ENCODE measurements at places on chromosomes 6 and 20.

DNA sequence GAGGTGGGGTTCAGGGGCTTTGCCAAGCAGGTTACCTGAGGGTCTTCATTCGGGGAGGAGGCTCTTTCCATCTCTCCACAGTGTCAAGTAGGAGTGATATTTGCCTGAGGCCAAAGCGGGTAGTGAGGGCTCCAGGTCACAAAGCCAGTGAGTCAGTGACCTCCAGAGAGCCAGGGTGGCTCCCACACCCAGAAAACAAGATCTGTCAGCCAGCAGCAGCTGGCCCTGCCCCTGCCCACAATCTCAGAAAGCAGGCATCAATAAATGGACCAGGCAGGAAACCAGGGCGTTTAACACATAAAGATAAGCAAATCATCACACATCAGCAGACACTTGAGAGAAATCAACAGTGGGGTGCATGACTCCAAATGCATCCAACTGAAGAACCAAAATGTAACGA lies 250.8 kb downstream of the CDH26 start:
- peak; percentile 30 for DNase-seq

DNA sequence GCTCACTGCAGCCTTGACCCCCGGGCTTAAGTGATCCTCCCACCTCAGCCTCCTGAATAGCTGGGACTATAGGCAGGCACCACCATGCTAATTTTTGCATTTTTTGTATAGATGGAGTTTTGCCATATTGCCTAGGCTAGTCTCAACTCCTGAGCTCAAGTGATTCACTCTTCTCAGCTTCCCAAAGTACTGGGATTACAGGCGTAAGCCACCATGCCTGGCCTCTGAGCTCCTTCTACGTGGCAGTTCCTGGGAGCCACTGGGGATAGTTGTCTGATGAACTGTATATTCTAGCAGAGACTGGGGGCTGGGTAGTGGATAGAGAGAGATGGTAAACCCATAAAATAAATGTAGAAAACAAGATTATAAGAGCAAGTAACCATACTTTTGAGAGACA lies 26.1 kb downstream of the IYD start:
- DNase-seq: no peak

- DNase-seq: no peak
Measured at GRCh38 chr6:140976806-140977205, 1155.9 kb upstream of the GJE1 start.

GRCh38 chr6:127459231-127459641 lies at the start of gene KIAA0408:
Gene KIAA0408 (minus strand): TSS chr6:127459389. CDS start chr6:127453981, 5,408 bp downstream.
- no peak for DNase-seq

GRCh38 chr20:16260911-16261310 lies 312.3 kb downstream of the KIF16B start:
- no peak for DNase-seq

DNA sequence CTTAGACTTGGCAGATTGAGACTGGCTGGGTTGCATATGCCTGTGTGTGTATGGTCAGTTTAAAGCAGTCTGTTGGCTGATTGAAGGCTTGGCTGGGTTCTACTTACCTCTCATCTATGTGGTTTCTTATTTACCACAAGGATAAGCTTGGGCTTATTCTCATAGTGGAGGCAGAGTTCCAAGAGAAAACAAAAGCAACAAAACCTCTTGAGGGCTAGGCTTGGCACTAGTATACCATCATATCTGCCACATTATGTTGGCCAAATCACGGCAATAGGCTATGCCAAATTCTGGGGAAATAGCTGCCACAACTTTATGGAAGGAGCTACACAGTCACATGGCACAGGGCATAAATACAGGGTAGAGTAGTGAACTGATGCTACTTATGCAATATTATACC lies 714.1 kb downstream of the CBLN4 start:
- DNase-seq: no peak

DNA sequence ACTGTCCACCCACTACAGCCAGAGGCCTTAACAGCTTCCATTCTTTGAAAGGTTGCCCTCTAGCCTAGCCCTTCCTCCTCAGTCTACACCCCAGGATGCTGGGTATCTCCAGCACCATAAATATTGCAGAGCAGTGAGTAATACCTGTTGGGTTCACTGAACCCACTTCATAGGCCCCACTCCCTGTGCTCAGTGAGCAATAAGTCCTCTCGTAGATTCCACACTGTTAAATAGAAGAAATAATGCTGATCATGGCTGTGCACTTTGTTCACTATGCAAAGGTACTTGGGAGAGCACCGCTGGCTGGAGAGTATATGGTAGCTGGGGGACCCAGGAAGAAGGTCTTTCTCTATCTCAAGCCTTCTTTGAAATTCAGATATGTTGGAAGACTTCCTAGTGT lies 87.3 kb downstream of the RSPH3 start:
- no peak for DNase-seq

GRCh38 chr20:16423311-16424212 lies 149.7 kb downstream of the KIF16B start:
- DNase-seq: no peak

DNA sequence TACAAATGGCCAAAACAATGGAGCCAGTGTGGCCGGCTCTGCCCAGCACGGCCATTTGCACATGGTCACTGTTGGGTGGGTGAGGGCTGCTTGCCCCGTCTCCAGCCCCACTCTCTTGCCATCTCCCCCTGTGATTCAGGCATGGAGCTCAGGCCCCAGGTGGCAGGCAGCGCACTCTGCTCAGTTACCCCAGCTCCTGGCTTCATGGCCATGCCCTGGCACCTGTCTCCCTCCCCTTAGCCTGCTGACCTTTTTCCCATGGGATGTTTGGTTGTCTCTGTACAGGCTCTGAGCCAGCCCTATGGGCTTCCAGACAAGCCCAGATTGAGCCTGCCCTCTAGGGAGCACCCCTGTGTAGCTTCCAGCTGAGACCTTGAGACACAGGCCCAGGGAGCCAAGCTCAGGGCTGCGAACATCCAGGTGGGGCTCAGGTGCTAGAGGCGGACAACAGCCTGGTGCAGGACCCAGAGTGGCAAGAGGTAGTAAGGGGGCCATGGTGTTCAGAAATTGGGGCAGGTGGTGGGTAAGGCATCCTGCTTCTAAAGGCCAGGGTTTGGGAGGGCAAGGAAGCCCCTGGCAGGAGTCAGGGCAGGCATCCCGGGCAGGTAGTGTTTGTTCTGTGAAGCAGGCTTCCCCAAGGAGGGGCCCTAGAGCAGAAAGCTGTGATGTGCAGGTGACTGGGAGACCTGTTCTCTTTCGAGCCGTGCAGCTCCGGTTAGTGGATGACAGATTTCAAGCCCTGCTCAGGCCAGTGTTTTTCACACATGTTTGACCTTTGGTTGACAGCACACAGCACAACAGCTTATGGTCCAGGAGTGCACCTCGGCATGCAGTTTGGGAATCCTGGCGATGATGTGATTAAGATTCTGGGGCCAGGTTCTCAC lies 17.7 kb downstream of the SYNJ2 start:
- DNase-seq: no peak

- no peak for DNase-seq
Measured at GRCh38 chr6:16633465-16633864, 127.8 kb downstream of the ATXN1 start.

DNA sequence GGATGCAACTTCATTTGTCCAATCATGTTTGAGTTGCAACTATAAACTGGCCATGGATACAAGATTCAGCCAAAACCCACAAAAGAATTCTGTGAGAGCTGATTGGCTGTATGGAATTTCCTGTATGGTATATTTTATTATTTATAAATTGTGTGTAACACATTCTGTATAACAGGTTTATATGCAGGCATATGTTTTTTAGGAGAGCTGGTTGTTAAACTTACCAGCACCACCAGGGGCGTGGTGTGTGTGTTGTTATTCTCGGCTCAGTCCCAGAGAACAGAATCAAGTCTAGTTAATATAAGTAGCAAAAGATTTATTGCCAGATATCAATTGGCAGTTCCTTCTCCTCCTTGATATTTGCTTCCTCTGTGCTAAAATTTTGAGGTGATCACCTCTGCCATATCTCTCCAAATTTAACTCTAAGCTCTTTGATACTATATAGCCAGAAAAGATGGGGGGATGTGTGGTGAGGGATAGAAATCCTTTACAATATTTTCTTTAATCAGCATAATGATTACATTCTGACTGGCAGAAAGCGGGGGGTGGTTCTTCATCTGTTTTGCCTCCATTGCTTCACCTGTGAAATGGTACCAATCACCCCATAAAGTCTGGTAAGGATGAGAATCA lies 22.9 kb downstream of the CNBD2 start:
- no peak for DNase-seq

GRCh38 chr6:35242486-35242885 lies 17.0 kb upstream of the ZNF76 start:
- no peak for DNase-seq

- DNase-seq: no peak
Measured at GRCh38 chr20:17786221-17786718, 86.5 kb downstream of the BANF2 start.

- no peak for DNase-seq
Measured at GRCh38 chr20:17024513-17025119, 202.2 kb upstream of the PCSK2 start.

DNA sequence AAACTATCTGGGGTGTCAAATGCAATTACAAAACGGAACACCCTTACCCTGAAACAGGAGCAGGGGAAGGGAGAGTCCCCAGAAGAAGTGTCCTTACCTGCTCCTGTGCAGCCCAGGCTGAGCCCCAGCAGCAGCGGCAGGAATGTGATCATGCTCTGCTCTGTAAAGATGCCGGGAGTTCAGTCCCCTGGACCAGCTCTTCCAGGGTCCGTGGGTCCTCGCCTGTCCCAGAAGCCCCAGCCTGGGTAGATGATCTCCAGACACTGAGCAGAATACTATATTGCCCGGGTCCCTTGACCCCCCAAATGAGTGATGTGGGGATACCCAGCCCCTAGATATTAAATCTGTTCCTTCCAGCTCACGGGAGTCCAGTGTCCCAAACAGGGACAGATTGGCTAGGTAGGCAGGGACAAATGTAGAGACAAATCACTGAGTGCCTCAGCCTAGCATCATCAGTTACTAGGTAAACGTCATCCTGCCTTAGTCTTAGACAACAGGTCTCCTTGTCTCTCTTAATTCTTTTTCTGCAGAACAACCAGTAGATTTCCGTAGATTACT lies at the start of gene HLA-DMB:
Gene HLA-DMB (minus strand): TSS at position 373 of the 558 bp plus-strand sequence. CDS start 221 bp downstream, at position 152.
- peak; percentile 55 for DNase-seq

DNA sequence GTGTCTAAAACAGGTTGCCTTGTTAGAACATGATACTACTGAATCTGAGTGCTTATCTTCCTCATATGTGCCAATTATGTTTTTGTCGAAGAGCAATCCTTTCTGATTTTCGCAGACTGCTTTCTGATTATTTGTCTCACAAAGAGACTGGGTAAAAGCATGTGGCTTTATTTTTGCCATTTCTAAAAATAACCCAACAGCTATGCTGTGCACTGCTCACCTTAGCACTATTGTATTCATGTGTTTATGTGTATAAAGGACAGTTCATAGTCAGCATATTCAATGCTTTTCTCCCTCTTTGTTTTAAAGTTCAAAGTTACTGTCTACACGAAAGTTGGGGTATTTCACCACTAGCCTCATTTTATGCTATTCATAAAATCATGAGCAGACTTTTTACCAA lies 127.0 kb downstream of the SGK1 start:
- no peak for DNase-seq

DNA sequence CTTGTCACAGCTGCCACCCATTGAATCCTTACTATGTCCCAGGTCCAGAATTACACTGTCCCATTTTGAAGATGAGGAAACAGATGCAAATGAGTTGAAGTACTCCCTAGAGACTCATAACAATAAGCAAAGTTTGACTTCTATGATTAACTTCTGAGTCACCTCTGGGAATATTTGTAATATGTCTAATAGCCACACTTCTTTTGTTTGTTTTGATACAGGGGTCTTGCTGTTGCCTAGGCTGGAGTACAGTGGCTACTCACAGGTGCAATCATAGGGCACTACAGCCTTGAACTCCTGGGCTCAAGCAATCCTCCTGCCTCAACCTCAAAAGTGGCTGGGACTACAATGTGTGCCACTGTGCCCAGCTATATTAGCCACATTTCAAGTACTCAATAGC lies 11.4 kb upstream of the SOX12 start:
- no peak for DNase-seq

DNA sequence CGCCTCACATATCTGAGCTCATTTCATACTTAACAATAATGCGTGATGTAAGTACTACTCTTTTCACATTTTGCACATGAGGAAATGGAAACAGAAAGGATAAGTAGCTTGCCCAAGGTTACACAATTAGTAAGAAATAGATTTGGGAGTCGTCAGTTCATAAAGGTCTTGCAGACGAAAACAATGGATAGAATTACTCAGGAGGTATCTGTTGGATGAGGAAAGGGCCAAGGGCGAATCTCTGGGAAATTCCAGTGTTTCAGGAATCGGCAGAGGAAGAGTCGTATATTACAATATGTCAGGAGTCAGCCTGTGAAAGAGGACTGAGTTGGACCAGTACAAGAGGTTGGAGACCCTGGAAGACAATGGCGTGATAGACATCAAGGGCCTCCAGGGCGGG lies 12.8 kb upstream of the EDN1 start:
- no peak for DNase-seq

DNA sequence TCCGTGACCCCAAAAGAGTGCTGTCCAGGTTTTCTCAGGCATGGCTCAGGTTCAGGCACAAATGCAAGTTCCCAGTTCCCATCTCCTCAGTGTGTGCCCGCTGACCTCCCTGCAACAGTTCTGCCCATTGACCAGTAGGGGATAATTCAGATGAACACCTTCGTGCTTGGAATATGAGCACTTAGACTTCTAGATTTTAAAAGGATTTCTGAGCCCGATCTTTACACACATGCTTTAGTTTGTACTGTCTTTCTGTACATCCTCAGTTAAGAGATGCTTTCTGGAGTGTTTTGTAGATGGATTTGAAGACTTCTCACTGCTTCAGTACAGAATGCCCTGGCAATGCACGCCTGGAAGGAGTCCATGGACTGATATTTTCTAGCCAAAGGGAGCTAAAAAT lies 239.6 kb upstream of the PLCB4 start:
- DNase-seq: no peak

DNA sequence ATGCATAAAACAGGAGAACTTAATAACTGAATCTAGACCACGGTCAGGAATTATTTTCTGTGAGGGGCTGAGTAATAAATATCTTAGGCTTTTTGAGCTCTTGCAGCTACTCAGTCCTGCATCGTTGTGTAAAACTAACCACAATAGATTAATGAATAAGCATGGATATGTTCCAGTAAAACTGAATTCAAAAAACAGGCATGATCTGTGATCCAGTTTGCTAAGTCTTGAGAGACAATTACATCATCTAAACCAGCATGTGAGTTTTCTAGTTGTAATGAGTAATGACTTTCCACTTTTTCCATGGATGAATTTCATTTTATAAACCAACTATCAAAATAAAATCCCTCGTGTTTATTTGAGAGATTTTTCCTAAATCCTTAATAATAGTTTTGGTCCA lies 336.8 kb downstream of the RFPL4B start:
- DNase-seq: no peak

DNA sequence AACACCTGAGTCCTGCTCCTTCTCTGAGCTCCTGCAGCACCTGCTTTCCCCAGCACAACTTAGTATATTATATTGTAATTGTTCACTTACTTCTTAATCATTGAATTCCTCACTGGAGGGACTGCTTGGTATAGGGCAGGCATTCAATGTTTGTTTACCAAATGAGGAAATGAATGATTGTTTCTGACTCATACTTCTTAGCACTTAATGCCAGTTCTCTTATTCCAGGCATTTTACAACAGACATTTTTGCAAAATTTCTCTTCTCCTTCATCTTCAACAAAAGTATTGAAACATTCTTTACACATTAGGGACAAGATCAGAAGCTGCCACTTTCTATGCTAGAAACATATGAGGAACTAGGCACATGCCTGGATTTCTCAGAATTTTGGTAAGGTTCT lies 119.4 kb downstream of the TBX18 start:
- DNase-seq: no peak

- DNase-seq: no peak
Measured at GRCh38 chr6:44855562-44856411, 468.3 kb downstream of the CDC5L start.

- DNase-seq: no peak
Measured at GRCh38 chr6:42188406-42188805, 6.3 kb downstream of the GUCA1B start.
